Activated naive CD8-positive, alpha-beta T cell treated with anti-CD3 and anti-CD28 coated beads, Interleukin-2, amount 10 ng/mL, durations not matched to agents 7 days and 5 days (primary cell): ENCODE measurements at places on chromosomes 13 and 19. TPM values are rescaled to one million over a fixed set of nuclear protein-coding genes. Genes with fewer than 3 reads are reported as not detected.
A peak's percentile ranks its signal among the peaks of the same experiment; 100 is the strongest.

The SIGLEC8 gene
- total RNA-seq, result not detected

GRCh38 chr19:14472202-14472938, 2.8 kb downstream of the PTGER1 start:
- DNase-seq, result peak; percentile 92

DNA sequence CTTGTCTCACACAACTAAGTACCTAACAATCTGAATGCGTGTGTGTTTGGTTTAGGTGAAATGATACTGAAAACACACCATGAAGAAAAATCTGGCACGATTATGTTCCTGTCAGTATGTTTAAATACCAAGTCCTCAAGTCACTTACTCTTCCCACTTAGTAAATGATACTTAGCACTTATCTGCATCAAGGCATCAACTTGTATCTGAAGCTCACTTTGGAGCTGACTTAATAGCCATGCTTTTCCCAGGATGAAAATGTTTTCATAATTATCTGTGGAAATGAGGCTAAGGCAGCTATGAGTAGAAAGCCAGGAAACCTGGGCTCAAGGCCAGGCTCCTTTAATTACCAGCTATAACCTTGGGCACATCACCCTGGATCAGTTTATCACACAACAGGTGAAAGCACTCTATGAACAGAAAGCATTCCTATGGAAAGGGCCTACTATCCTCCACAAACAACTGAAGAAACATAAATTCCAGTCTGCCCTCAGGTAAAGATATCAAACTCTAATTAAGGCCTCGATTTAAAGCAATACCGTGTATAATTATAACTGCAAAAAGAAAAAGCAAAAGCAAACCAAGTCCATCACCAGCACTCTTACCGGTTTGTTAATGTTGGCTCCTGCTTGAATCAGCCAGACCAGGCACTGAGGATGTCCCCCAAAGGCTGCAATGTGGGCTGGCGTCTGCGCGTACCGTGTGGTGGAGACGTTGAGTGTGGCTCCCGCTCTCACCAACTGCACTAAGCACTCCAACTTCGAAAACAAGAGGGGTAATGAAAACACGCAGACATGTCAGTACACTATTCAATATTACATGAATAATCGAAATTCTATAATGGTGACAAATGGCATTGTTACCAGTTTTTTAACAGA, 4.6 kb downstream of the ANKRD10 start:
- no peak for DNase-seq

The GRK1 gene
- not detected for total RNA-seq

- no peak for DNase-seq
These were observed 102.5 kb downstream of the GADD45B start for GRCh38 chr19:2578391-2578890.

DNA sequence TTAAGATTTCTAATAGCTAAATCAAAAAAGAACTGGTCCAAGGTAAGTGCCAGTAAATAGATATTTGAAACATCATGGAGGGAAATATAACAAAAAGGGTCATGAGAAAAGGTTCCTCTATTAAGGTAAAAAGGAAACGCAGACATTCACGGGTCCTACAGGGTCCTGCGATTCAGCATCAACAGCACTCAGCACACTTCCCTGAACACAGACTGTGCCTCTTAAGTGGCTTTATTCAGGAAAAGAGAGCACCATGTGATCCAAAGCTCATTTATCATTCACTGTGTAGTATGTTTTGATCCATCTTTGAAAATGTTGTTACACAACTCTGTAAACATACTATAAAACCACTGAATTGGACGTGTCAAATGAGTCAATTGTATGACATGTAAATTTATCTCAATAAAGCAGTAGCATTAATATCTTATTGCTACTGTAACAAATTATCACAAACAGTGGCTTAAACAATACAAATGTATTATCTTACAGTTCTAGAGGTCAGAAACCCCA, 33.7 kb downstream of the CRYL1 start:
- no peak for DNase-seq

The TEAD2 gene
- not detected for total RNA-seq

DNA sequence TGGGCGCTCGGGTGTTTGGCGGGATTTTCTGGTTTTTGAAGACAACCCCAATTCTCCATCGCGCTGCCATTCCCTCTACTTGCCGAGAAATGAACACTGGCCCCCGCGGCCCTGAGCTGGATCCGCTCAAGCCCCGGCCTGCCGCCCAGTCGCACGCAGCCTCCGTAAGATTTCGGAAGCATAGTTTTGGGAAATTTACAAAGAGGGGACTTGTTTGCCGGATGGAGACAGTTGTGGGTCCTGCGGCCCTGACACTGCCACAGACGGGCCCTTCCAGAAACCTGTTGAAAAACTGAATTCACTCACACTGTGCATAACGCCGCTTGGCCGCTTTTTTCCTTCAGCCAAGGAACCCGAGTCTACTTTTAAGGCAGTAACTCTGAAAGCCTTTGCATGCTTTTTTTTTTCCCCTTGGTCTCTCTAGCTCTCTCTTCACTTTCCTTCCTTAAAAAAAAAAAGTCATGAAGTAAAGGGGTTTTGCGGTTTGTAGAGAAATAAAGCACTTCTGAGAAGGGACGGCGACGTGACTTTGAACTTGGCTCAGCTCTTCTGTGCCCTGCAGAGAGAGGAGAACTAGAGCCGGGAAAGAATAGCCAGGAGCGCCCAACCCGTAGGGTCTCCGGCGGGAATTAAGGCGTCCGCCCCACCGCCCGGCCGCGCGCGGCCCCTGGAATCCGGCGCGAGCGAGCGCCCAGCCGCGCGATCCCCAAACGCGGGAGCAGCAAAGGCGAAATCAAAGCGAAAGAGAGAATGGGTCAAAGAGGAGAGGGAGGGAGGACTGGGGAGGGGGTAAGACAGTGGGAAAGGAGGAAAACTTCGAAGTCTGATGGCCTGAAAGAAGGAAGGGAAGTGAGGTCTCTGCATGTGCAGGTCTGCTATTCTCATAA, 3.4 kb upstream of the ZIC2 start:
- no peak for DNase-seq

DNA sequence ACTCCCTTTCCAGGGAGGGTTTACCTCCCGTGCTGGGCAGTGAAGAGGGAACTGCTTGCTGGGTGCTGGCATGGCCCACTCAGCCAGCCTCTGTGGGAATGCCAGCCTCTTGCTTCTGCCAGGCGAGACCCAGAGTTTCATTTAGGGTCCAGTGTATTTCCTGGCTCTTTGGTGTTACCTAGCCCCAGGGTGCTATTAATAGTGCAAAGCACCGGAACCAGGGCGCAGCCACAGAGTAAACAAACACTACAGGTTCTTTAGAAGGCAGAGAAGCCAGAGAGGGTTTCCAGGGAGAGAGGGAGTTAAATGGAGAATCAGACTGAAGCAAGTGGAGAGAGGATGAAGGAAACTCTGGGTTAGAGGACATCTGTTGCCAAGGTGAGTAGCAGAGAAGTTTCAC, 74.9 kb upstream of the SPATA13 start:
- DNase-seq, result no peak

DNA sequence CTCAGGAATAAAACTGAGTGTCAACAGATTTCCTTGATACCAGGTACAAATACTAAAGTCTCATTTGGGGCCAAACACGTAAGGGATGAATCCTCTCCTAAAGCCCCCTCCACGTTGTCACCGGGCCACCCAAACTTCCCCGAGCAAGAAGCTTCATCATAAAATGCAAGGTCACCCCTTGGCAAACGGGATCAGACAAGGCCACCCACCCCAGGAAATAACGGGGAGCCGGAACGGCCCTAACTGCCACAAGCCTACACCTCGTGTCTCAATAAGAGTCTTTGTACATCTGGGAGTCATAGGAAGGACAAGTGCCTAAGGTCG, 717 bp downstream of the EEF2 start:
- no peak for DNase-seq

DNA sequence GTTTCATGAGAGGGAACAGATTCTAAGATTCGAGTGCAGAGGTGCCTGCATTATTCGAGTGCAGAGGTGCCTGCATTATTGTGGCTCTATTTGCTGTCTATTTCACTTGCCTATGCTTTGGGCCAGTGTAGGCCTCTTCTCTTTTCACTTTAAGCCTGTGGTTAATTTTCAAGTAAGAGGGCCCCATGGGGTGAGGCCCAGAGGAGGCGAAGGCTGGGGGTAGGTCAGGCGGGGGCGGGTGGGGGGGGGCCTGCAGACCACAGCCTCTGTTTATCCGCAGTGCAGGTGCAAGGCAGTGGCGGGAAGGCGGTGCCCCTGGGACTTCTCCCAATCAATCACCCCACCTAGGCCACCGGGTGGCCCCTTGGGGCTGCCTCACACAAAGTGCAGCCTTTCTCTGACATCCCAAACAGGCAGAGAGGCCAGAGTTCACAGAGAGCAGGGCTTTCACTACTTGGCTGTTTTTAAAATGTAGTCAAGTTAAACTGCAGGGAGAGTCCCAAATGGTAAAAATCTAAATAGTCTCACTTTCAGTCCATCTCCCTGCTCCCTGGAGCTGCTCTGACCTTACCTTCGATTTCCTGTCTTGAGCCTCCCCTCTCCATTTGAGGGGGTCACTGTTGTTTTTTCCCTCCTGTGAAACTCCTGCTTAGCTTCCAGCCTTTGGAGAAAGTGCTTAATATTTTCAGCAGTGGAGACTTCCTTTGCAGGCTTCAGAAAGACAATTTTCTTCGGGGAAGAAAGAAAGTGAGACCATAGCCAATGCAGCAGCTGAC, 249.0 kb downstream of the DLEU7 start:
- DNase-seq, result peak; percentile 63

GRCh38 chr13:44618326-44618725, 42.2 kb upstream of the TSC22D1 start:
- DNase-seq, result no peak

DNA sequence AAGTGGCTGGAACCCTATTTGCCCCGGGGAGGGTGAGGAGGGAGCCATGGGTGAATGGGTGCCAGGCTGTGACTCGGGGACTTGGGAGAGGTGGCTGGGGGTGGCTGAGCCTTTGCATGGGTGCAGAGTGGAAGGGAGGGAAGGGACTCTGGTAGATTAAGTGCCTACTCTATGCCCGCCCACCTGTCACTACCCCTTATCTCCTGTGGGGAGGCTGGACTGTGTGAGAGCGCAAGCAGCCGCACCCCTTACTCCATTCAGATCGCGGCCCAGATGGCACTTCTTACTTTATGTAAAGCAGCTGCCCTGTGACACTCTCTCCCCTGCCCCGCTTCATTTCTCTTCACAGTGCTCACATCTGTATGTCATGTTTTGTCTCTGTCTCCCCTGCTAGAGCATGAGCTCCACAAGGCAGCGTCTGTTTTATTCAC, 2.9 kb downstream of the KASH5 start:
- no peak for DNase-seq

GRCh38 chr19:45344621-45345505, 4.3 kb downstream of the KLC3 start:
- DNase-seq, result no peak
